ENCODE measurements at places on chromosomes 6 and 20.

- peak; percentile 78 for DNase-seq
These were observed 37.1 kb downstream of the SUN5 start for GRCh38 chr20:32966881-32967781.

GRCh38 chr20:15857173-15857784 is 716.0 kb downstream of the KIF16B start:
- no peak for DNase-seq

GRCh38 chr20:59406446-59406845 is 106.0 kb downstream of the EDN3 start:
- no peak for DNase-seq

DNA sequence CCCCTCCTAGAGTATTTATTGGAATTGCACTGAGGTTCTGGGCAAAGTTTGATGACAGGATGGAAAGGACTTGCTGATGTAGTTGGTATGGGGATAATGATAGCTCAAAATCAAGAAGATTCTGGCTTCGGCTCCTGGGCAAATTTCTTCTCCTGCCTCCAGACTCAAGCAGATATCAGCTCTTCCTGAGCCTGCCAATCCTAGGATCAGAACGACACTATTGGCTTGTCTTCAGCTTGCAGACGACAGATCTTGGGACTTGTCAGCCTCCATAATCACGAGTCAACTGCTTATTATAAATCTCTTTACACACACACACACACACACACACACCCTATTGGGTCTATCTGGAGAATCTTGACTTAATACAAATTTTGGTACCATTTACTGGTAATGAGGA is 131.1 kb downstream of the PREX1 start:
- no peak for DNase-seq

DNA sequence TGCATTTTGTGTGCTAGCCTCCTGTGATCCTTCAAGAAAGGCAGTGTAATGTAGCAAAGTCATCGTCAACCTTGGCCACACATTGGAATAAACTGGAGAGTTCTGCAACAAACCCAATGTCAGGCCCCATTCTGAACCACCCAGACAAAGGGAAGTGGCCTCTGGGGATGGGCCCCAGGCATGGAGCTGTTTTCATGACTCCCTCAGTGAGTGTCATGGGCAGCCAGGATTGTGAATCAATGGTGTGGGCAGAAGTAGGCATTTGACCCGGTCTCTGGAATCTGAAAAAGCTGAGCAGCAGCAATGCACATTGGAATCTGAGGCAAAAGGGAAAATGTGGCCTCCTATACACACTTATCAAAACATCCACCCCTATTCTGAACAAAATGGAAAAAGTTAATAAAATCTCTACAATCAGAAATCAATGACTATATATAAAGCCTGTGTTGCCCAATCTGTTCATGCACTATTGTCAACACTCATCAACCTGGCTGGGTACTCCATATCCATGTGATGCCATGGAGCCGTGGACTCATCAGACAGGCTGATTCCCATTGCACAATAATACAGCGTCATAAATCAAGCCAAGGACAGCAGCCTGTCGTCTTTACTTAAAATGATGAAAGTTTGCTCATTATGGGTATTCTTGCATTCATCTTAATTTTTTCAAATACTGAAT is 134.9 kb upstream of the STMND1 start:
- no peak for DNase-seq

GRCh38 chr20:55159230-55159629 is 683.8 kb downstream of the DOK5 start:
- DNase-seq, result no peak

GRCh38 chr6:146914489-146915483 is 289.4 kb upstream of the STXBP5 start:
- no peak for DNase-seq

DNA sequence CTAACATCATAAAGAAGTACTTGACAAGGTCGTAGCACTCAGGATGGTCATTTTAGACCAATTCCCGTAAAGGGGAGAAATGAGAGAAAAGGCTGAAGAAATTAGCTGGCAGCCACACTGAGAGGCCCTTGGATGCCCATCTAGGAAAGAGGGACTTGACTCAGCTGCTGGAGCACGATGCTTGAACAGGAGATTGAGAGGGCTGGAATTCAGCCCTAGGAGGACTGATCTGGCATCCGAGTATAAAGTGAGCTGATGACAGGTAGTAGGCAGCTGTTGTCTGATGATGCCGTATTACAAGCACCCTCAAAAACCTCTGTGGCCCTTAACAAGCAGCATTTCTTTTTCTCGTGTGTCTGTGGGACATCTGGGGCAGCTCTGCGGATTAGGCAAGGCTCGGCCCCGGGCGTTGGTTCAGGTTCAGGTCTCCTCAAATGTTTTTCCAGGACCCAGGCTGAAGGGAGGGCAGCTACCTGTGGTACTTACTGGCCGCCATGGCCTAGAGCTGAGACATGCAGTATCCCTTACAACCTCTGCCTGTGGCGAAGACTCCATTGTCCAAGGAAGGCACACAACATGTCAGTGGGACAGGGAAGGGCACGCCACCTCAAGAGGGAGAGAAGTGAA is 219.6 kb upstream of the SNX9 start:
- DNase-seq, result no peak

DNA sequence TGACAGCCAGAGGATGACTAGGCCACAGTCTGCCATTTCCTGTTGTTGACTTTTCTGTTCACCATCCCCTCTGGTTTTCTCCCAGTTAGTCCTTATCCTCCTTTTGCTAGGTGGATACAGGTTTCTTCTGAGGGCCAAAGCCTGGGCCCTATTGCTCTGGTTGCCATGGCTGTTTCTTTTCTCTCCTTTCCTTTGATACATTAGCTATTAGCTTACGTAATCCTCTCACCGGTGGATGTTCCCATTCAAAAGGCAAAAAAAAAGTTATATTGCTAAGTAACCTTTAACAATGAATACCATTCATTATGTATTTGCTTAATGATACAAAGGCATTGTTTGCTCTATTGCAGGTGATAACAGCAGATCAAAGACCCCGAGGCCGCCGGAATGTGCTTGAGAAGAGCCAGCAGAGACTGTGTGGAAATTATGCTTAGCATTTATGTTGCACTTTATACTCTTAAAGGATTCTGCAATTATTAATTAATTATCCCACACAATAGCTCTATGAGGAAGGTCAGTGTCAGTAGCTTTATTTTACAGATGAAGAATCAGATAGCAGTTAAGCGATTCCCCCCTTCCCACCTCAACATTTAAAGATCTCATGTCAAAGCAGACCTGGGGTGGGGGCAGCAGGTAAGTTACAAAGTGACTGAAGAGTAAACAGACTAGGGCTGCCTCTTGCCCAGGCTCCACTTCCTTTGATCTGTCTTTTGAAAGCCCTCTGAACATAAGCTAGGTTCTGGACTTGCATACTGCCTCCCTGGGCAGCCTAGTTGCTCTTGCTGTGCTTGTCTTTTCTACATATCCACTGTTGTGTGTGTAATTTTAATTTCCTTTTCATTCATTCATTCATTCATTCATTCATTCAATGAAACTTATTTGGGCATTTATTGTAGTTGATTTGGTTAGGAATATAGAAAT is 14.5 kb upstream of the TFB1M start:
- no peak for DNase-seq

- no peak for DNase-seq
These were observed 7.4 kb downstream of the CPNE1 start for GRCh38 chr20:35657271-35657670.

GRCh38 chr20:53672484-53673129 is 79.0 kb upstream of the ZNF217 start:
- DNase-seq, result no peak

DNA sequence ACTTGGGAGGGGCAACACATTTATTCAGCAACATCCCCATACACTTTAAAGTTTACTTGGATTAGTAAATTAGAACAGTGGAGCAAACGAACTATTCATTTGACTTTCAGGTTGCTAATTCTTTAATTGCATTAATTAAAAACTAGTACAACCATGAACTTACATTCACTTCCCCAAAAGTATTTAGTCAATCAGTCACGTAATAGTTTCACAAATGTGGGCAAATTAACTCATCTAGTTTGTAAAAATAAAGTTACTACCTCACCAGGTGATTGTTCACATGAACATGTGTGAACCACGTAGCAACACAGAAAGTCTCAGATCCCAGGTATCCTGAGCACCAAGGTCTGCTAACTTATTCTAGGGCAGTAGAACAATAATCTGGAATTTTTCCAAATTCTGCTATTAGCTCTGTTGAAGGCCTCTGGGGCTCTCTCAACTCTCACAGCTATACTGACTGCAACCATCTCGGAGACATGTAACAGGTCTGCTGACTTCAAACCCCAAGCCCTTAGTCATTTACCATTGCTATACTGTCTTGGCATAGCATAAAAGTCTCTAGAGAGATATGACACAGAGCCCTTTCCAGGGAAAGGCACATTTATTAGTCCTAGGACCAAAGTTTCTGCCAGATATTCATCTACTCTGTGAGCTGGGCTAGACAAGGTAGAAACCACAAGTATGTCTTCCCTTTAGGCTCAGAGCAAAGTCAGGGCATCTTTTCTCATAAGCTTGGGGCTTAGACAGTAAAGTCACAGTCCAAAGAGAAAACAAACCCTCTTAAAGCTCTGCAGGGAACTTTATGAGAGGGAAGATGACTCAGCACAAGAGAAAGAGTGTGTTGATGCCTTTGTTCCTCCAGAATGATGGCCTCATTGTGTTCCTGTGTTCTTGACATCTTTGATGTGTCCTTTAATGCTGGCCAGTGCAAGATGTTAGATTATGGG is 50.9 kb upstream of the CCDC28A start:
- no peak for DNase-seq

GRCh38 chr6:143323729-143324470 is 126.6 kb downstream of the ADAT2 start:
- DNase-seq, result no peak

DNA sequence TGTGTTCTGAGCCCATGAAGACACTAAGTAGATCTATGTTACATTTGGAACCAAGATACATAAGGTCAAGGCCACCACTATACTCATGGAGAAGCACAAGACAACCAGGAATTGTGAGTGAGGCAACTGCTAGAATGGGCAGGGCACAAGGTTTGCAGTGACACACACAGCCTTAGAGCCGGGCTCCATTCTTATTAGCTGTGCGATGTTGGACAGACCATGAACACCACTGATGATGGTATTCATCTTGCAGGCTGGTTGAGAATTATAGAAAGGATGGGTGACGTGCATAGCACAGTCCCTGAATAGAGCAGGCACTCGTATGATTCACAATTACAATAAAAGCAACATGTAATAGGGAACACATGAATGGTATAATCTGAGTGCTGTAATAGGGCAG is 172.4 kb downstream of the GJA10 start:
- DNase-seq, result no peak

GRCh38 chr20:11626551-11626950 is 291.1 kb upstream of the BTBD3 start:
- DNase-seq, result no peak

DNA sequence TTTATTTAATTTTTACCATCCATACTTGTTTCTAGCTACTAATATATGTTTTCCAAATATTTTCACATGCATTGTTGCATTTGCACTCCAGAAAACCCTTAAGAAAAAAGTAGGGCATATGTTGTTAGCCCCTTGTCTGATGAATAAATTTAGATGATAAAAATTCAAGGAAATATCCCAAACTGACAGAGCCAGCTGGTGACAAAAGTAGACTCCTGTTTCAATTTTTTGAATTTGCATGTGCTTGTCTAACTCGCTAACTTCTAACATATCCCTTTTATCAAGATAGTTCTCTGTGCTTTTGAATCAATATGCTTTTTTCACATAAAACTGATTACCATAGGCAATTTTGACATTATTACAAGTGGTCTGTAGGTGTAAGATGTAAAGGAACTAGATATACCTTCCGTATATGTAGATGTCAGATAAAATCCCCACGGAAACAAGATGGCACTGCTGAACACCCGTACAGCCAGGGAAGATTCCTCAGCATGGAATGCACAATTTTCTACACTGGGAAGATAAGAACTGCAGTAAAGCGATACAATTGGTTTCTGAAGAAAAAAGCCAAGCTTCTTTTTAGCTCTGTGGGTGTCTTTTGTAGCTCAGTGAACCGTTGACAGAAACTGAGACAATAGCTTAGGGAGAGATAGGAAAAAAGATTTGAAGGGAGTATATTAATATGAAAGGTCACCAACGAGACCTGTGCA is 437.6 kb upstream of the RNF217 start:
- no peak for DNase-seq

DNA sequence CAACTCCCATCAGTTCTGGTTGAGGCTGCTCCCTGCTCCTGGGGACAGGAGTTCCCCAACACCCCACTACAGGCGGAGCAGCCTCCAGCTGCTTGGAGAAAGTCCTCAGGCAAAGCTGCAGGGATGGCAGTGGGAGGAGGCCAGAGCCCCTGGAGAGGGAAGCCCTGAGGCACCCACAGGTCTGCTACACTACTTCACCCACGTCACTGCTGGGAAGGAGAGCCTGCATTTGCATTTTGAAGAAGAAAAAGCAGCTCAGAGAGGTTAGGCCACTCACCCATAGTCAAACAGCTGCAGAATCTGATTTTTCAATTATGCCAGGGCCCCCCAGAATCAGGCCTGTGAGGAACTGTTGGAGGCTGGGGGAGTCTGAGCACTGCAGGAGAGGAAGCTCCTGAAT is 17.2 kb downstream of the BFSP1 start:
- DNase-seq, result no peak

- DNase-seq, result no peak
These were observed 106.5 kb downstream of the MAFB start for GRCh38 chr20:40582531-40582930.

DNA sequence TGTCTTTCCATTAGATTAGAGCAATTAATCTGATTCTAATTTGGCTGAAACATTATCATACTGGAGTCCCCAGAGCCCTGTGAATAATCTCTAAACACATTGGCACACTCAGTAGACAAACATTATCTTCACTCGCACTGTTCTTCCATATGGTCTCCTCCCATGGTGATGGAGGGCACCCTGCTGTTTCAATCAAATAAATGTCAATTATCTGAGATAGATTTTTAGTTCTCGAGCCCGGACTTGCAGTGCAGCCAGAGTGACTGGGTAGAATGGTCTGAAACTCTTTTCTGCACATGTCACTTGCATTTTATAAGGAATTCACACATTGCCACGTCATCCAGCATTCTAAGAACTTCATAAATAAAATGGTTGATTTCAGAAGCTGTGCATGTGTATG is 90.6 kb upstream of the MAP3K7 start:
- DNase-seq, result no peak

GRCh38 chr6:27140999-27141528 is 106.4 kb upstream of the PRSS16 start:
- DNase-seq, result no peak

DNA sequence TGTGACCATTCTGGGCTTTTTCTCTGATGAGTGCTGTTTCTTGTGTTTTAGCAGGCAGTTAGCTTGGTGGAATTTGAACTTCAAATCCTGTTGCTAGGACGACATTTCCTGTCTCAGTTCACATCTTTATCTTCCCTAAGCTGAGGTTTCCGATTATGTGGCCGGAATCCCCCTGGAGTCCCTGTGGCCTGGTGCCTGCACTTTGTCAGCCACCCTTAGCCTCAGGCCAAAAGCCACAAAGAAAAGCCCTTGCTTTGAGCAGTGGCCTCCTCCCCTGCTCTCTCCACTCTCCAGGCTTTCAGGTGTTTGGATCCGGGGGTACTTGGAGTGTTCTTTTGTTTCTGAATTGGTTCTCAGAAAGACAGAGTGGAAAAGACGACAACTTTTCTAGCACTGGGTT is 59.9 kb upstream of the PMEPA1 start:
- no peak for DNase-seq

- no peak for DNase-seq
These were observed 744 bp upstream of the FOXO3 start for GRCh38 chr6:108559884-108560462.

- DNase-seq, result no peak
These were observed 663.6 kb downstream of the RNF144B start for GRCh38 chr6:19050765-19051164.

All from stimulated activated naive CD8-positive, alpha-beta T cell treated with anti-CD3 and anti-CD28 coated beads, Interleukin-15, amount 100 ng/mL, for 72 hours (primary cell).